Stimulated activated CD4-positive, alpha-beta T cell treated with anti-CD3 and anti-CD28 coated beads, Interleukin-1b, Interleukin-23, amount 100 ng/mL, for 1 hour (primary cell): ENCODE measurements at places on chromosomes 7 and 10.

DNA sequence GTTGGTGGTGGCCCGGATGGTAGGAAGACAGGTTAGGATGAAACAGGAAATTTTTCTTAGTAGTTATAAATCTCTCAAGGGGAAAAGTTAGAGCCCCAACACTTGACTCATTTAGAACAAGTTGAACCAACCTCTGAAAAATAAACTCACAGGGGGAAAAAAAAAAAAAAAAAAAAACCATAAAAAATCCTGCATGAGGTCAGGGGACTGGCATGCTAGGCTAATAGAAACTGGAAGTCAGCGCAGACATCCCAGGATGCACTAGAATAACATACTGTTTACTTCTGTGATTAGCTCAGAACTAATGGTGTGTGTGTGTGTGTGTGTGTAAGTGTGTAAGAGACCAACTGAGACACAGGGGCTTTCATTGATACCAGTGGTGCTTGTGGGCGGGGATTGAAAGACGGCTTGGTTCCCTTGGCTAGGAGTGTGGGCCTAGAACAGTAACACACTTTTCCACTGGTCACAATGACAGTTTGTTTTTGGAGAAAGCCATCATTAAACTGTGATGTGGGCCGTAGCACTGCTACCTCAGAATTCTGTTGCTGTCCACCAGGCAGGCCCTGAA lies 491.6 kb upstream of the GALNT17 start:
- DNase-seq = no peak

DNA sequence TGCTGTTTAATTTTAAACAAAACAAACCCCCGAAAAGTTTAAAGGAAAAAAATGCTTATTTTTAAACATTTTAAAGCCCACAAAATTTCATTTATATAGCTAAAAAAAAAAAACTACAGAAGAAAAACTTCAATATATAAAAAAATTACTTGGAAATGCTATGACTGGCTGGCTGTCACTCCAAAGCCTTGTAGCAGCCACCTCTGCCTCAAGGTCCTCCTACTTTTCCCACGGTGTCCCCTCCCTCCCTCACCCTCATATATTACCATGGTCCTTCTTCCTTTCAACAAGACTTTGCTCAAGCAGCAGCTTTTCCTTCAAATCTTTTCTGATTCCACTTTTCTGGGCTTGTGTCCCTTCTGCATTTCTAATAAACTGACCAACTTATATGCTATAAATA lies 122.0 kb downstream of the TPK1 start:
- no peak for DNase-seq

DNA sequence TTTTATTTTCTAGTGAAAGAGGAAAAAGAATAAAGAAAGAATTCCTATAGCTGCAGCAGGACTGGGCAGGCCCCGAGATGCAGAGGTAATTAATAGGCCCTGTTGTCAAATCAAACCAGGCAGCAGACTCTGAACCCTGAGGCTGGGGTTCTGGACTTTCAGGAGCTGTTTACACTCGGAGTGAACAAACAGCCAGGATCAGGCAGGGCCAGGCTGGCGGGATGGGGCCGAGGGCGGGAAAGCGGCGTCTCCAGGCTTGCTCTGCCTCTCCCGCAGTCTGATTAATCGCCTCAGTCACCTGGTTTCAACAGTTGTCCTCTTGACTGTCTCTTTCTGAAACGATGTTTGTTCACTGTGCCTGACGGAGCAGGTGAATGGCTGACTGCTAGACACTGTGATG lies 675.4 kb upstream of the FOXK1 start:
- DNase-seq = no peak

DNA sequence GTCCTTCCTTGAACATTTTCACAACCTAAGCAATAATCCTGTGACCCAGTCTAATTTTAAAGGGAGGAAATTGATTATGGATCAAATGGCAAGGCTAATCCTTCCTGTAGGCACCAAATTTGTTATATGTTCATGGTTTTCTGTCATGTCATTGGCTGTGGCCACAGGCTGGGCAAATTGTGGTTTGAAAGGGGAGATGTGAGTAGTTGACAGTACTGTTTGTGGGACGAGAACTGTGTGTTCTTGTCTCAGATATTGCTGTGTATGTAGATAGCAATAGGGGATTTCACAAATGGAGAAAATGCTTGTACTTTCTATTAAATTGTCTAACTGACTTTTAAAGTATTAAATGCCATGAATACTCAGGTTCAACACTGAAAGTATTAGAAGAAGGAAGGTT lies 8.1 kb upstream of the PRKG1 start:
- no peak for DNase-seq

DNA sequence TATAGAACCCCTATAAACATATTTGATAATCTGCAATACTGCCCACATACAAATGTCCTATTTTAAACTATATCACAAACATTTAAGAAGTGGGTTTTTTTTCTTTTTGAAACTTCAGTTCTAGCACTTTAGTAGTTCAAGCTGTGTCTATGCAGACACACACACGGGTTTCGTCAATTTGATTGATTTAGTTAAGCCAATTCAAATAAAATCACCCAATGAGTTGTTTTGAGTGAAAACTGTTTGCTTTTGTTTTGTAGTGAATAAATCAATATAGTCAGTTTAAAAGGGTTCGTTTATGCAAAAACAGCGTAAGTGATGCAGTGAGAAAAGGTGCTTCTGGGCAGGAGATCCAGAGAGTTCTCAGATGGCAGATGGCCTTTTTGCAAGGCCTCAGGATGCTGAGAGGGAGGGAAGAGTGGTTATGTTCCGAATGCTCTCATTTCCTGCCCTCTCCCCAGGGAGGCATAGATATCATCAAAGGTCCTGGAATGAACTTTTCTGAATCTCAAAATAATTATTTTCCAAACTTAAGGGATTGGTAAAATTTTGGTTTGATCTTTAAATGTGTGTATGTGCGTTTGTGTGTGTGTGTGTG lies 102.7 kb downstream of the AGMO start:
- no peak for DNase-seq

DNA sequence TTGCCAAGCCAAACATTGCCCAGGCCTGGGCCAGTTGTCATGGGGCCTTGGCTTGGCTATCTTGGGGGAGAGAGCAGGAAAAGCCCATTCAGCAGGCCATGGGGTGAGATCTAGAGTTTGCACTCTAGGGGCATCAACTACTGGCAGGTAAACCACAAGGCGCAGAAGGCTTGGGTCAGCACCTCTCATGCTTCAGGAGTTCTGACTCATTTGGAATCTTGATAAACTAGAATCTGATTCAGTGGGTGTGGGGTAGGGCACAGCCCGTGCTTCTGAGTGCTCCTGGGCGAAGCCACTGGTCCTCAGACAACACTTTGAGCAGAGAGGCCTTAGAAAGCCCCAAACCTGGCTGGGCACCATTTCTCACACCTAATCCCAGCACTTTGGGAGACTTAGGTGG lies 81.1 kb downstream of the RGS10 start:
- no peak for DNase-seq

DNA sequence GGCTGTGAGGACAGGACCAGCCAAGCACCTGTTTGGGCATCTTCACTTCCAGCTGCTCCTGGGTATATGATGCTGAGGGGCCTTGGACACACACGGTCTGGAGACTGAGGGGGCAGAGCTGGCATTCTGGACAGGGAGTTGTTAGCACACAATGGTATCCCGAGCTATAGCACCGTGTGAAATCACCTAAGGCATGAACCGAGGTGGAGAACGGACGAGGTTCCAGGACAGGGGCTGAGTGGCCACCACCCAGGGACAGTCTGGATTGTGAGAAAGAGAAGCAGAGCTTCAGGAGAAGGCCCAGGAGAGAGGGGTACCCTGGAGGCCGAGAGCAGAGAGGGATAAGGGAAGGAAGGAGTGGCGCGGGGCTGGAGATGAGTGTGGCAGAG lies 571.8 kb downstream of the TCERG1L start:
- no peak for DNase-seq

- no peak for DNase-seq
These were observed 108.7 kb downstream of the PHTF2 start for GRCh38 chr7:77907281-77907680.

- DNase-seq = no peak
These were observed 28.9 kb downstream of the FBXW4 start for GRCh38 chr10:101666083-101666482.

GRCh38 chr7:108805808-108806397 lies 236.2 kb downstream of the DNAJB9 start:
- no peak for DNase-seq

- peak; percentile 18 for DNase-seq
These were observed 3.1 kb upstream of the SLC18A3 start for GRCh38 chr10:49606981-49607535.

DNA sequence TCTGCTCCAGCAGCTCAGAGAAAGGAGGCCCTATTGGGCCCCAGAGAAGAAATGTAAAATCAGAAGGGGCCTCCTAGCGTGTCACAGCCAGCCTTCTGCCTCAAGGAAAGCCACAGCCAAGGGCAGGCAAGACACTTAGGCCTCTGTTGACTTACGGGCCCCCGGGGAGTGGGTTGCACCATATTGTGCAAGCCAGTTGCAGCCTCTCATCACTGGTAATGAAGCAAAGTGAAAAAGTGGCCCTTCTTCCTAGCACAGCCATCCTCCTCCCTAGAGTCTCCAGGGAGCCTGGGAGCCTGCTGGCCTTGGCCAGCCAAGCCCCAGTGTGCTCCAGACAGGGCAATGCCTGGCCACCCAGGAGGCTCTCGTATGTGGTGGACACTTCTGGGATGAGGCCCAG lies 56.2 kb upstream of the GDF10 start:
- DNase-seq = no peak

DNA sequence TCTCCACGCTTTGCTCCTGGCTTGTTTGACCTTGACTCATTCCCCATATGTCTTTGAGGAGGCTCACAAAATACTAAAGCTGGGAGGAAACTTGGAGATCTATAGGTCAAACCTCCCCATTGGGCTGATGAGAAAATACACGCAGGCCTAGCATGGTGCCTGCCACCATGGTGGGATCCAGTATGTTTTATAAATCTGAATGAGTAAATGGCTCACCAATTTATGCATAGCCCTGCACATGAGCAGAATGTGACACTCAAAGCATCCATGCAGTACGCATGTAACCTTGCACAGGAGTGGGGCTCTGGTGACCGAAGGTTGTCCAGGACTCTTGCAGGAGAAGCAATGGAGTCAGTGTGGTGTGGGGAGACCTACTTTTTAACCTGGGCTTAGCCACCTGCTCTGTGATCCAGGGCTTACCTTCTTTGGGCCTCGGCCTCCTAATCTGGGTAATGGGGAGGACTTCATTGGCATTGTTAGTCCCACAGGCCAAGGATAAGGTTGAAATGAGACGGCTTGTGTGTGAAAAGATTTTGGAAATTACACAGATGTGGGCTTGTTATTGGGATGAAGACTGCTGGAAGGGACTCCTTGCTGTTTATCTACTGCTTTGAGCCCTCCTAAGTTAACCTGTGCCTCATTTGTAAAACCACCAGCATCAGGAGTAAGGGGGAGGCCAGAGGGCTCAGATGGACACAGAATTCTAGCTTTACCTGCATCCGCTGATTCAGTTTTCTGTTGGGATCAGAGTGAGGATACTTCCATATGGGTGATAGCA lies 58.4 kb downstream of the ADCYAP1R1 start:
- DNase-seq = no peak

DNA sequence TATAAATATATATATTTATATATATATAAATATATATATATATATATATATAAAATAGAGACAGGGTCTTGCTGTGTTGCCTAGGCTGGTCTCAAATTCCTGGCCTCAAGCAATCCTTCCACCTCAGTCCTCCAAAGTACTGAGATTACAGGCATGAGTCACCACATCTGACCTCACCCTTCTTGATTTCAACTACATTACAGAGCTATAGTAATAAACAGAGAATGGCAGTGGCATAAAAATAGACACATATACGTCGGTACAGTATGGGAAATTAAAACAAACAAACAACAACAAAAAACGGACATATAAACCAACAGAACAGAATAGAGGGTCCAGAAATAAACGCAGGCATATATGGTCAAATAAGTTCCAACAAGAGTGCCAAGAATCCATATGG lies 77.6 kb upstream of the PPP1R3A start:
- no peak for DNase-seq

GRCh38 chr7:124751027-124751426 lies 14.6 kb downstream of the GPR37 start:
- DNase-seq = no peak

GRCh38 chr7:16708511-16708910 lies 45.0 kb upstream of the TSPAN13 start:
- no peak for DNase-seq

DNA sequence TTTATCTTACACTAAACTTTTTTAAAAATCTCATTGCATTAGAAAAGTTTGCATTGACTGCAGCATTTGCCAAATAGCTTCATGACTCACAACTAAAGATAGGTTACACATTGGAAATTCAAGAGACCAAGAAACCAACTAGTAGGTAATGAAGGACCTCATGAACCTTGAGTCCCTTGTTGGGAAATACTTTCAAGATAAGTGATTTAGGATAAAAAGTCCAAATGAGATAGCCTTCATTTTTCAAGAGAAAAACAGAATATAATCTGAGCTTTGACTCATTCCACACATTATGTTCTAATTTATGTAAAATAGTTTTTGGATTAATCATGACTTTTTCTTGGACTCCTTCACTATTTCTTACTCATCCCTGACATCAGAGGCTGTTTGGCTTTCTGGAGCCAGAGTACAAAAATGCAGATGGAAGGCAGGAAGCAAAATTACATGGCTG lies 13.1 kb upstream of the LIPF start:
- DNase-seq = no peak

GRCh38 chr10:74103560-74104258 lies 46.9 kb downstream of the AP3M1 start:
- no peak for DNase-seq

- no peak for DNase-seq
These were observed 128.6 kb downstream of the APBB1IP start for GRCh38 chr10:26566525-26567350.
